ENCODE measurements at places on chromosomes 7 and 10. TPM values are rescaled to one million over a fixed set of nuclear protein-coding genes. Genes with fewer than 3 reads are reported as not detected.

OR2A5 gene
- not detected for total RNA-seq

INHBA gene
- total RNA-seq: 0.84 TPM

VGF gene
- not detected for total RNA-seq

NIPSNAP2 gene
- 30.9 TPM for total RNA-seq

TEX47 gene
- total RNA-seq: not detected

MSMB gene
- 0.64 TPM for total RNA-seq

RPEL1 gene
- not detected for total RNA-seq

SPDYE2 gene
- not detected for total RNA-seq

DNA sequence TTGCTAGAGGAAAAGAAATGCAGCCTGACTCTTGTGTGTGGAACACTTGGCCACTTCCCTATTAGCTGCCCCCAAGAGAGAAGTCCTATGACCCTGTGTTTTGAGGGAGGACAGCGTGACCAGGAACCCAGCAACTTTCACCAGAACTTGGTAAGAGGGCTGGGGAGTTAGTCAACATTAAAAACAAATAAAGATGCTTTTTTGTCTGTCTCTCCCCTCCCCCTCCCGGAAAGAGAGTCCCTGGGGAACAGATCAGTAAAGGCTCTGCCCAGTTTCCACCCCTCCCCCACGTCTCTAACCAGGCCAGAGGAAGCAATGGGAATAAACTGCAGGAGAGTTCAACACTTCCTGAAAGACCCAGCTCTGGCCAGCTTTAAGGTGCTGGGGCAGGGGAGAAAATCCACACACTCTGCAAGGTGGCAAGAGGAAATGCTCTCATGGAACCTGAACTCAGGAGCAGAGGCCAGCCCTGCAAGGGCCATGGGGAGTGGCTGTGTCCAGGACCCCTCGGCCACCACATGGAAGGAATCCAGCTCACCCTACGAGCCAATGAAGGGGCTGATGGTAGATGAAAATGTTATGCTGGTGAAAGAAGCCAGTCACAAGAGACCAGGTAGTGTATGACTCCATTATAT is 21.5 kb downstream of the SH3PXD2A start:
- no peak for ATAC-seq

GRCh38 chr7:50397971-50398324 is 52.2 kb downstream of the FIGNL1 start:
- no peak for ATAC-seq

DNA sequence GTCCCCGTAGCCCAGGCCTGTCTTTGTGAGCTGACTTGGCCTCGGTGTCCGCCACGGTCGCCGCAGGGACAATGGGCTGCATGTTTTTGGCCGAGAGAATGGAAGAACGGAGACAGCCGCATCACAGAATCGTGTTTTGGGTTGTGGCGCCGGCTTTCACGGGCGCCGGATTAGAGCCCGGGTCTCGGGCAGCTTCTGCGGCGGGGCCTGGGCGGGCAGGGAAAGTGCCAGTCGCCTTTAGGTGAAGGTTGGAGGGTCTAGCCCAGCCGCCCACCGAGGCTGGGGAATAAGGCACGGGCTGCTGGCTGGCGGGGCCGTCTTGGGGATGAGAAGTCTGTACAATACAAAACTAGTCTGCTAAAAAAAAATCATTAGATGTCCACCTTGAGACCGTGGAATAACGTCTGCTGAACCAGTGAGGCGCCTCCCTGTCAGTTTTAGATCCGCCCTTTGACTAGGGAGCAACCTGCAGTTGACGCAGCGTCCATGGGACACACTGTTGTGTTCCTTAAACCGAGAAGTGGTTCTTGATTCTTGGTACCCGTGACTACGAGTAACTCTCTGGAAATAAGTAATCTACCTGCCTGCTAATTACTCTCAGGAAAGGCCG is 577 bp downstream of the DNAJB9 start:
- ATAC-seq: peak; percentile 49

- ATAC-seq: peak; percentile 83
Measured at GRCh38 chr7:134420424-134421125, 38.3 kb downstream of the AKR1B1 start.

DNA sequence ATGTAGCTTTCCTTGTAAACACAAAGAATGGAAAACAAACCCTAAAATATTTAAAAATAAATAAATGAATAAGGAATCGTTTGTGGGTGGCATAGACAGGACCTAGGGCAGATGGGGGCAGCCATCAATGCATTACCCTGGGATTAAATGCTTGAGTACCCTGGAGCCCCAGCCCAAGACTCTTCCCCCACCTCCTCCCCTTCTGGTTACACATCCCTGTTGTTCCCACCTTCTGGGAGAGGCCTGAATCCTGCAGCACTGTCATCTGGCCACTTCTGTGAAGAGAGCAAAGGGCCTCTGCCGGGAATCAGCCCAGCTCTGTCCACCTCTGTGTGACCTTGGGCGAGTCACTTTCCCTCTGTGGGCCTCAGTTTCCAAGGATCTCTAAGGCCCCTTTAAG is 61.6 kb upstream of the COL13A1 start:
- no peak for ATAC-seq

DNA sequence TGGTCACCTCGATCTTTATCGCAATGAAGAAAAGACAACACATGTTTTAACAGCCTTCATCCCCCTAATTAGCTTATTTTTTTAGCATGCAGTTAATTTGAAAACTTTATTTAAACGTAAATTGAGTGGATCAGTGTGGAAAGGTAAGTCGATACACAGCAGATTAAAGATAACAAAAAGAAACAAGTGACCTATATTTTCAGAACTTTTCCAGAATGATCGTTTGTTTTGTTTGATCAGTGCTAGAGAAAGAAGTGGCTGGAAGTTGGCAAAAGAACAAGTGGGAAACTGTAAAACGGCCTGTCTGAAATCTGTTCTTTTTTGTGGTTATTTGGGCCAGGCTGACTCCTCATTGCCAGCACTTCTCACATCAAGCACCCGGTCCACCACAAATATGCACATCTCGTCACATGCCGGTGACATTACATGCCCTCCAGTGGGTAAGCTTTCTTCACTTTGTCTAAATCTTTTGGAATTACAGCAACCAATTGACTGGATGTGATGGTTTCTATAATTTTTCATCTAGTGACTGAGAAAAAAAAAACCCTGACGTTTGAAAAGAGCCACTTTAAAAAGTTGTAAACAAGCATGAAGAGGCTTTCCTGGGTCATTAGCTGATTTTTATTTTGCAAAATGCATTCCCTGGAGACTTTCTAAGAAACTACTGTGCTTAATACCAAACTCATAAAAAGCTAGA is 33.2 kb downstream of the C7orf33 start:
- no peak for ATAC-seq

DNA sequence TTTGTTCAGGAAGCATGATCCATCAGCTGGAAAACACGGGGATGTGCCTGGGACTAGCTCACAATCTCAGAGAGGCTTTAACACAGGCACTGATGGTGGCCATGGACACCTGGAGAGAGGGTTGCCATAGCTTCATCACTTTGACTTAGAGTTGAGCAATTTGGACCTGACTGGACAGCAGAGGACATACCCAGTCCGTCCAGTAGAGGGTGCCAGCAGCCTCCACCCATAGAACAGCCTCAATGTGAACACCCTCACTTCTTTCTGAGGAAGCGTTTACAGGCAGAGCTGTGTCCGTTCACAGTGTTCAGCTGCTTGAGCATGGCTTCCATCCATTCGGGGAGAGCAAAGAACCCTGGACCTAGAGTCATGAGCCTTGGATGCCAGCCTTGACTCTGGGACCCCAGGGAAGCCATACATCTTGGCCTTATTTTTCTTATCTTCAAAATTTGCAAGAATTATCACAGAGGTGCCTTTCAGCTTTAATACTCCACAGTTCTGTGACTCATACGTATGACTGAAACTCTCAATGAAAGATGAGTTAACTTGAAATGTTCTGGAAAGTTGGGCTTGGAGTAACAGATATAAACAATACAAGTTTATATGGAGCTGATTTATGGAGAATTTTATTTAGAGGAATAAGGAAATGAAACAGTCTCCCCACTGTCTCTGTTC is 302.9 kb upstream of the PODXL start:
- ATAC-seq: peak; percentile 86

GRCh38 chr7:136064081-136064480 is 86.9 kb upstream of the MTPN start:
- ATAC-seq: no peak

GRCh38 chr7:34389332-34390078 is 268.5 kb upstream of the NPSR1 start:
- ATAC-seq: no peak

GRCh38 chr10:110699859-110700468 is 55.8 kb downstream of the RBM20 start:
- no peak for ATAC-seq

DNA sequence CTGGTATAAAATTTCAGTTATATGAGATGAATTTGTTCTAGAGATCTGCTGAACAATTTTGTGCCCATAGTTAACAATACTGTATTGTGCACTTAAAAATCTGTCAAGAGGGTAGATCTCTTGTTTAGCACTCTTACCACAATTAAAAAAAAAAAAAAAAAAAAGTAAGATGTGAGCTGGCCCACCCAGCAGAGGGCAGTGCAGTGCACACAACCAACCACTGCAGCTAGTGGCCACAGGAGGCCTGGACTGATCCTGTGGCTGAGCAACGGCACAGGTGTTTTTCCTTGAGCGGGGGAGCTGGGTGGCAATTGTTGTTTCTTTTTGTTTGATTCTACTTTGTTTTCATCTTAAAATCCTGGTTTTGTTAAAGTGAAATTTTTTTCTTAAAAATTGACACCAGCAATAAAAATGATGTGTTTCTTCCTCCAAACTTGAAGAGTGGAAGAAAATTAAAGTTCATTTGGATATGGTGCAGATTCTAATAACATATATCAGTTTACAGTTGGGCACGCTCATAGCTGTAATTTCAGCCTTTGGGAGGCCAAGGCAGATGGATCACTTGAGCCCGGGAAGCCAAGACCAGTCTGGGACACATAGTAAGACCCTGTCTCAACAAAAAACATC is 171.1 kb upstream of the TBX20 start:
- peak; percentile 74 for ATAC-seq

- peak; percentile 79 for ATAC-seq
Measured at GRCh38 chr7:130982160-130982638, 248.2 kb upstream of the KLF14 start.

GRCh38 chr7:33091111-33091531 is 18.1 kb downstream of the RP9 start:
- ATAC-seq: no peak

DNA sequence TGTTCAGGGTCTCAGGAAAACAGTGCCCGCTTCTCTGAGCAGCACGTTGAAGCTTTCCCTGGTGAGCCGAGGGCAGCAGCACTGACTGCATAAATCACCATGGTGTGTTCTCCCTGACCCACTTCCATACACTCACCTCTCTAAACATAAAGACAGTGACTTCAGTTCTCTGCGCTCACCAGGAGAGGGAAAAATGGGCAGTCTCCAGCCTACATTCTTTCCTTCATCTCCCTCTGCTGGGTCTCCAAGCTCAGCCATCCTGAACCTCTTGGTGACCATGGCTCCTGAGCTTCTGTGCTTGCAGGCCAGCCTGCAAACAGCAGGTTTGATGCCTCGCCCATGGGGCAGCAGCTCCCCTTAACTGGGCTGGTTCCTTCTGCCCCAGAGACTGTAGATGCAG is 236.6 kb upstream of the ZNF32 start:
- no peak for ATAC-seq

GRCh38 chr7:77348371-77348813 is 67.8 kb downstream of the GSAP start:
- ATAC-seq: peak; percentile 74

DNA sequence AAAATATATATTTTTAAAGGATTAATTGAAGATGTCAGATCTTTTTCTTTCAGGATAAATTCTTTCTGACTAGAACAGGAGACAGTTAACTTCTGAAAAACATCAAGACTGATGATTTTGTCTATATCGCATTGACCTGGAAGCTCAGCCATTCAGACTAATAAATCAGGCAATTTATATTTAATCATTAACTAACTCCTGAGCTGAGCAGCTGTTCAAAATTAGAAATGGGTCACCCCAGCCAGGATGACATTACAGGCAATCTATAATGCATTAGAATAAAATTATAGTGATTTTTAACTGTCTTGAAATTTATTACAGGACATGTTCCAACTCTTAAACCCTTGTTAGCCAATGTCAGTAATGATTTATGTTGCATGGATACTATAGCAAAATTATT is 139.9 kb downstream of the CDCA7L start:
- no peak for ATAC-seq

DNA sequence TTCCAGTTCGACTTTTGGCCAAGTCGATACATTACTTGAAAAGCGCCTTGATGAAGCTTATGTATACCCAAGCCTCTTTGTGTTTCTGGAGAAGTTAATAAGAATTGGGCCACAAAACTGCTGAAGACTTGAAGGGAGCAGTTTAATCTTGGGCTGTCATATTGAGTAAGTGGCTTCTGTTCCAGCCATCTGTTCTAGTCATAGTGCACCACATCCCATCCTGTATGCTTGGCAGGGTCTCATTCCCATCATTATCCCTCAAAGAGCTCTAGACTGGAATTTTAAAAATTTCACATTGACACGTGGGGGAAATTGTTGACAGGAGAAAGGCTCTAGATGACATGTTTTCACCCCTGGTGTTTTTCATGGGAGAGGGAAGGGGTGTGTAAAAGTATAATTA is 196.6 kb upstream of the PLPP4 start:
- no peak for ATAC-seq

DNA sequence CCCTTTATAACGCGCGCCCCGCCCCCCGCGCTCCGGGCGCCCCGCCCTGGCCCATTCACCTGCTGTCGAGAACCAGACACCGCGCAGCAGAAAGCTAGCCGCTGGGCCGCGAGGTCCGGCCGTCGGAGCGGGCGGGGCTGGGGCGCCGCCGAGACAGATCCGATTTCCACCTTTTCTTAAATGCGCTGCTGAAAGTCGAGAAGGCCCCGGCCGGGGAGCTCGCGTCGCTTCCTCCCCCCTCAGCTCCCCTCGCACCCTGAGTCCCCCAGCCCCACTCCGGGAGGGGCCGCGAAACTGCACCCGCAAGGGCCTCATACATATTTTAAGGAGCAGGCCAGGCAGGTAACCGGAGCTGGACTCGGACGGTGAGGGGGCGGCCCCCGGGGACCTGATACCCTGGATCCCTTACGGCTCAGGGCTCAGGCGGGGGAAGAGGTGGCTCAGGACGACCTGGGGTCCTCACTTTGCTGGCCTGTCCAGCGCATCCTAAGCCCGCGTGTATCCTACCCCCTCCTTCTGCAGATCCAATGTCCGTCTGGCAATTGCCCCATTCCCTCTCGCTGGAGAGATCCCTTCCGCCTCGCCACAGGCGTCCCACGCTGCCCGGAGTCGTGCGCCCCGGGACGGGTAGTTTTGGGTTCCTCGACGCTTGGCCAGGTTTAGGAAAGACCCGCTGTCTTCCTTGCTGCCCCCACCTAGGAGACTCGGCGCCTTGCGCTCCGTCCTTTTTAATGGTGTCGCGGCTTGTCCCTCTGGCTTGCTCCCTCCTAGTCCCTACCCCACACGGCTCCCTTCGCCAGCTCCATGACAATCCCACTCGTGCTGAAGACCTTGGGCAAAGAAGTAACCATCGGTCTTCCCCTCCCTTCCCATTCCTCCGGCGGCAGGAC is 170.6 kb downstream of the UBE2H start:
- ATAC-seq: no peak

- ATAC-seq: no peak
Measured at GRCh38 chr10:18577823-18578685, 73.3 kb downstream of the NSUN6 start.

GRCh38 chr10:21078410-21079329 is 181.6 kb upstream of the NEBL start:
- peak; percentile 84 for ATAC-seq

Measured in esophagus mucosa (tissue), 1 donor.